ENCODE measurements at places on chromosomes 7 and 10.

- no peak for DNase-seq
Observed at GRCh38 chr10:112716076-112716475, 234.0 kb upstream of the TCF7L2 start.

- no peak for DNase-seq
Observed at GRCh38 chr7:83786858-83787257, 137.9 kb upstream of the SEMA3E start.

- DNase-seq = no peak
Observed at GRCh38 chr10:5433182-5433581, 20.8 kb downstream of the NET1 start.

GRCh38 chr7:82395147-82395546 is 48.4 kb downstream of the CACNA2D1 start:
- no peak for DNase-seq

DNA sequence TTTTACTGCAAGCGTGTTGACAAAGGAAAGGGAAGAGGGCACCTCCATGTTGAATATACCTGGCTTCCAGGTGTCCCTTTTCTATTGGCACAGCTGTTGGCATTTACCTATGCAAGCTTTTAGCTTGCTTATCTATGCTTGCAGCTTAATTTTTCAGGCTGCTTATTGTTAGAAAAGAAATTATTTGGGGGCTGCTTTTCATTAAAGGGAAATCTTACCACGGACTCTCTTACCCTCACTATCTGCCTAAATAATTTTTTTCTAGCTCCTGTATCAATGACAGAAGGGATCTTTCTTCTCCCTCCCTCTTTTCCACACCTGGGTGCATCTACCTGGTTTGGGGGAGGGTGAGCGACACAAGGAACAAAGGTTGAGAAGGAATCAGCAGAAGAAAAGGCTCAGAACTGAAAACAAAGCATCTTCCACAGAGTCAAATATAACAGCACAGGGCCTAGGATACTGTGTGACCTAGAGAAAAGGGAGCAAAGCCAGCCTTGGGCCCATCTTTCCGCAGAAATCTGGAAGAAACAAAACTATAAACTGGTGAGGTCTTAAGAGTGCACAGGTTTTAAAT is 15.2 kb upstream of the GJC3 start:
- no peak for DNase-seq

DNA sequence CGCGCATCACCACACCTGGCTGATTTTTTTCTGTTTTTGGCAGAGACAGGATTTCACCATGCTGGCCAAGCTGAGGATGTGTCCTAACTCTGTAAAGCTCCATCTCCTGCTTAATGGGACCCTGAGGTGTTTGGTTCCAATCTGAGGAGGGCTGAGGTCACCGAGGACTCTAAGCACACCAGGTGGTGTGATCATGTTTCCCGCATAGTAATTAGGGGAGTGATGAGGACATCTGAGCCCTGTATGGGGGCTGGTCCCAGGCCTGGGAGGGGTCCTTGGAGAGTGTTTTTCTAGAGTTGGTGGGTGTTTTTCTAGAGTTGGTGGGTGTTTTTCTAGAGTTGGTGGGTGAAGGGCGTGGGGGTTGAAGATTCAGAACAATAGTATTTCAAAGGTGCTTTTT is 3.0 kb upstream of the ABHD11 start:
- DNase-seq = no peak

GRCh38 chr10:78783753-78784152 is 285.0 kb upstream of the ZMIZ1 start:
- DNase-seq = no peak

- DNase-seq = no peak
Observed at GRCh38 chr10:121524157-121524817, 74.0 kb downstream of the FGFR2 start.

Data from HAP-1 (cell line).